ENCODE measurements at places on chromosomes 4 and X. TPM values are rescaled to one million over a fixed set of nuclear protein-coding genes. Genes with fewer than 3 reads are reported as not detected.

DNA sequence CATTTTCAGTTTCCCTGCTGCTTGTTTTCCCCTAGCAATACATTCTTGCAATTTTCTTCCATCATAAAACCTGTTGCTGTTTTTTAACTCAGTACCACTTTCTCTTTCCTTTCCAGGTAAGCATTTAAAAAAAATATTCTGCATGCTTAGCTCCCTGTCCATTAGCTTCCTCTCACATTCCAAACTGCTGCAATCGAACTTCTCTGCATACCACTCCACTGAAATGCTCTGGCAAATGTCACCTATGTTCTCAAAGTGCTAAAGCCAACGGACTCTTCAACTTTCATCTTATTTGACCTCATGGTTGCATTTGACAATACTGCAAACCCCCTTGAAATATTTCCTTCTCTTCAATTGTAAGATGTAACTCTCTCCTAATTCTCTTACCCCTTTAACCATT lies 192.7 kb downstream of the ANAPC10 start:
- DNase-seq: no peak

The PKD2 gene
- 43.2 TPM for total RNA-seq

DNA sequence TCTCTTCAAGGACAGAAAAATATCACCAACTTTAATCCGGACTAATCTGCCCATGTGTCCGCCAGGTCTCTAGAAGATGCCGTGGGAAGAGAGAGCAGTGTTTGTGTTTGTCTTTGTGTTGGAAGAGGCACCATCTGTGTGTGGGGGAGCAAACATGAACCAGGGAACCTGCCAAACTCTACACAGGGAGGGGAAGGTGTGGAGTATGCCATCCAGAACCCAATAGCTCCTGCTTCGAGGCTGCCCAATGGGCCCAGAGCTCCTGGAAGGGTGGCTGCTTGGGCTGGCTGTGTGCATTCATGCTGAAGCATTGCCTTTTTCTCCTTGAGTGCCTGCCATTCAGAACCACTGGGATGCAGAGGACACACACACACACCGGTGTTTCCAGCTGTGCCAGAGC lies 536.2 kb downstream of the MID1IP1 start:
- DNase-seq: no peak

DNA sequence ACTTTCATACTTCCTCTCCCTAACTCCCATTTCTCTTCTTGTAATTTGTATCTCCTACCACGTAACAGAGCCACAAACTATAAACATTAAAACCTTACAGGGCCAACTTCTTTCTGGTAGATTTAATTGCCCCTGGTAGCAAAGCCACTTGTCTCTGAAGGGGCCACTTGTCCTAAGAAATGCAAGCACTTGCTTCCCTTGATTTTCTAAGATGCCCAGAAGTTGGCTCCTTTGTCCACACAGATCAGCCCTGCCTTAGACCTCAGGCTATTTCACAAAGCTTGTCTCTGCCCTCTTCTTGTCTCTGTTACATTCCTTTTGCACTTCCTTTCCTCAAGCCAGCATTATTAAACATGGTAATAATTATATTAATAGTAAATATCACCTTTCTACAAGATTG lies 80.6 kb upstream of the CXXC4 start:
- DNase-seq: no peak

The CT83 gene
- not detected for total RNA-seq

The RBPJ gene
- total RNA-seq: 96.6 TPM

GRCh38 chr4:26020881-26021280 lies 106.9 kb downstream of the SMIM20 start:
- DNase-seq: no peak

The ADH5 gene
- 206 TPM for total RNA-seq

GRCh38 chrX:24482823-24483415 lies 17.8 kb downstream of the PDK3 start:
- no peak for DNase-seq

DNA sequence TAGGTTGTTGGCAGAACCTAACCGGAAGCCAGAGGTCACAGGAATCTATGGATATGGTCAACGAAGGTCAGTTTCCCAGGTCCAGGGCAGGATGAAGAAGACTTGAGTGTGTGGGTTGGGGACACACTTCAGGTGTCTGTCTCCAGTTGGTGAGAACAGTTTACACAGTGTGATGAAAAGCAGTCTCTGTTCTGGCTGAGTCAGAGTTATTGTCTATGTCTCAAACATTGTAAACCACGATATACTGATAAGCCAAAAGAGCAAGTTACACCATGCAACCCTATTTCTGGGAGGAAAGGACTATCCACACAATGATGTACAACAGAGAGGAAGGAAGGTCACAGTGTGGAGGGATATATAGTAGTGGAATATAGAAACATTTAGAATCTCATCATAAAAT lies 187.1 kb upstream of the C1QTNF7 start:
- no peak for DNase-seq

- no peak for DNase-seq
Measured at GRCh38 chr4:180953572-180953971, 1289.6 kb upstream of the TENM3 start.

DNA sequence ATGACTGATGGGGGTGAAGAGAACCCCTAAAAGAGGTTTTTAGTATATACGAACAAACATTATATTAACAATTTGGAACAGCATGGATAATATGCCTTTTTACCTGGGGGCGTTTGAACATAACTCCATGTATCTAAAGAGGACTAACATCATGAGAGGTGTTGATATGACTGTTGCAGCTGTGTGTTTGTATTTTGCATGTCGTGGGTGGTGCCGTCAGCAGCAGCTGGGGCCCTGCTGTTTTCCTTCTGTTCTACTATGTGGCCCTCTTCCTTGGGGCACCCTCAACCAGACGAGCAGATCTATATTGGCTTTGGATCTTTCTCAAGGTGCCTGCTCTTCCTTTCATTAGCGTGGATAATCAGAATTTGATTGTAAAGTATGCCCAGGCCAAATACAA lies 11.2 kb downstream of the GBA3 start:
- DNase-seq: no peak

DNA sequence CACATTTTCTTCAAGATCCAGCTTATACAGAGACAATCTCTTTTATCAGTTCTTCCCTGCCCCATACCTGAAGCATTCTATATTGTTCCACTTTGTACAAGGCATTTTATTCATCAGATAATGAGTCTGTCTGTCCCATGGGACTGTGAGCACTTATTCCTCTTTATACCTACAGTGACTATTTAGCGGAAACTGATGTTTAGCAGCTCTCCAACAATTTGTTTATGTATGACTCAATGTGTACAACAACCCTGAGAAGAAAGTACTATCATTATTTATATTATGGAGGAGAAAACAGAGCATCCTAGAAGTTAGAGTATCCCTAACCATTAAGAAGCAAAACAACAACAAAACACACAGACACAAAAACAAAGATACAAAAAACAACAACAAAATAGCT lies 306.5 kb downstream of the PRDM5 start:
- DNase-seq: no peak

GRCh38 chr4:114562176-114562904 lies 36.3 kb upstream of the UGT8 start:
- no peak for DNase-seq

The HS3ST1 gene
- total RNA-seq: not detected

The GABRA4 gene
- total RNA-seq: not detected

DNA sequence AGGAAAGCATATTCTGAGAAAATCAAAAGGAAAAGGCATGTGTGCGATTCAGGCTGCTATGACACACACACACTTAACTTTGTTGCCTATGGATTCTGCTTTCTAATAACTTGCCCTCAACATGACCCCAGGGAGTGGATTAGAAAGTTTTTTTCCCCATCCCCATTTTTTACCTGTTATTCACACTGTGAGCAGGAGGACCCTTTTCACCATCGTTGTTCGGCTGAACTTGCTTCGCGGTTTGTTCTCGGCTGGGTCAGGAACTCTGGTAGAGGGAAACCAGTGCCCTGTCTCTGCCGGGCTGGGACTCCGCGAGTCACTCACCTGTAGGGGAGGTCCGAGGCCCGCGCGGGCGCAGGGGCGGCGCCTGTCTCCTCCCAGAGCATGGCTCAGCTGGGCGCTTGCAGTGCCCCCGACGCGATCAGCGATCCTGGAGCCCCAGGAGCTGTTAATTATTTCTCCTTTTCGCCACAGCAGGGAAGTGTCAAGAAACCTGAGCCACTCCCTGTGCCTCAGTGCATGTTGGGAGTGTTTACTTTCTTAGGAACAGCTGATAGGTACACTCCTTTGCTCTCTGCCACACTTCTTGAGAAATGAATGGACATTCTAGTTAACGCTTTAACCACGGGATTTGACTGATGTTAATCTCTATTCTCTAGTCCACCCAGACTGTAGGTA lies at the start of gene RASSF6:
RASSF6 (minus strand) TSS at position 322 of the 678 bp plus-strand sequence. CDS start 8,641 bp downstream, outside the sequence.
- DNase-seq: no peak

DNA sequence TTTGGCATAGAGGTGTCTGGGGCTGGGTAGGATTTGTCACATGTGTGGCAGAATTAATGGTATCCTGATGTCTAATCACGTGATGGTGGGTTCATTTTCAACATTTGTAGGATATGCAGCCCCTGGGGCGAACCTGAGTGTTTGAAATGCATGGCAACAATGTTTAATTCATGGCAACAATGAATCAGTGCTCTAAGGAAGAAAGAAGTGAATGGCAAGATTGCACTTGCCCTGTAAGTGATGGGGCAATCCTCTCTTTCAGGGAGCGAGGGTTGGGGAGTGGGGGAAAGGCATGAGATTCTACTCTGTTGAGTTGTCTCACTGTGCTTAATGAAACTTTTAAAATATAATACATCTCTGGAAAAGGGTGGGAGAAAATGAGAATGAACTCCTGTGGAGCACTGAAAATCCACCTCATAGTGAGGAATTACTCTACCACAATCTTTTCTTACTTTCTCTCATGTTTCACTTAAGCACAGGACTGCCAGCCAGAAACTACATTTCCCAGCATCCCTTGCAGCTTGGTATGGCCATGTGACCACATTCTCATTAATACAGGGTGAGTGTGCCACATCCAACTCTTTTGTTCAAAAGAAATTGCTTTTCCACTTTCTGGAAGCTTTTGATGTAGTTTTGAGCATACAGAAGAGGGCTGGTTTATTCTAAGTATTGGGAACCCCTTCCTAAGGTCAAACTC lies 64.0 kb upstream of the PGM2 start:
- no peak for DNase-seq

The BTK gene
- not detected for total RNA-seq

- no peak for DNase-seq
Measured at GRCh38 chrX:34915463-34916225, 27.0 kb upstream of the FAM47B start.

- DNase-seq: no peak
Measured at GRCh38 chr4:39043861-39044363, 11.7 kb upstream of the TMEM156 start.

The PDGFRA gene
- 18.0 TPM for total RNA-seq

The PNMA3 gene
- total RNA-seq: not detected

The IL2RG gene
- total RNA-seq: not detected

- no peak for DNase-seq
Measured at GRCh38 chrX:153845195-153845594, 14.9 kb upstream of the PDZD4 start.

DNA sequence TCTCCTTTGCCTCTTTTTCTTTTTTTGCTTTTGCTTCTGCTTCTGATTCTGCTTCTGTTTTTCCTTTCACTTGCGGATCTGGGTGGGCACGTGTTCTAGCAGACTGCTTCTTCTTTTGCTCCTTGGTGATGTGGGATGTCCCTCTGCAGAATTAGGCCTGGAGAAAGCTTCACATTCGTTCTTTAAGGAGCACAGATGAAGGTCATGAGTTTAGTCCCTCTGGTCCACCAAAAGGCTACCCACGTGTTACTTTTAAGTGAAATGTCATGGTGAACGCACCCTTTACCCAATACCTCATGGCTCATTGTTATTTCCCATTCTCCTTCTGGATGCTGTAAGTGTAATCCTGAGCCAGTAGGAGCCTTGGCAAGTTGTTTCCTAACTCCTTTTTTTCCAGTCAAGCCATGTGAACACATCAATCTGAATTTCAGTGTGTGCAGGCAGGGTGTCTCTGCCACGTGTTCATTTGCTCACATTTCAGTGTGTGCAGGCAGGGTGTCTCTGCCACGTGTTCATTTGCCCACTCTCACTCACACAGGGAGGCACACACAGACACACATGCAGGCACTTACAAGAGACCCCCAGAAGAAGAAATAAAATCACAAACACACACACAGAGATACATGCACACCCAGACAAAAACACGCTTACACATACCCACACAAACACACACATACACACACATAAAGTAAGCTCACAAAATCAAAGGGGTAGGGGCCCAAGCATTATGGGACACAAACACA lies 36.9 kb downstream of the NBDY start:
- no peak for DNase-seq

GRCh38 chr4:169272265-169272886 lies 1.6 kb upstream of the SH3RF1 start:
- peak; percentile 61 for DNase-seq

The PHEX gene
- 0.16 TPM for total RNA-seq

The PAGE4 gene
- not detected for total RNA-seq

DNA sequence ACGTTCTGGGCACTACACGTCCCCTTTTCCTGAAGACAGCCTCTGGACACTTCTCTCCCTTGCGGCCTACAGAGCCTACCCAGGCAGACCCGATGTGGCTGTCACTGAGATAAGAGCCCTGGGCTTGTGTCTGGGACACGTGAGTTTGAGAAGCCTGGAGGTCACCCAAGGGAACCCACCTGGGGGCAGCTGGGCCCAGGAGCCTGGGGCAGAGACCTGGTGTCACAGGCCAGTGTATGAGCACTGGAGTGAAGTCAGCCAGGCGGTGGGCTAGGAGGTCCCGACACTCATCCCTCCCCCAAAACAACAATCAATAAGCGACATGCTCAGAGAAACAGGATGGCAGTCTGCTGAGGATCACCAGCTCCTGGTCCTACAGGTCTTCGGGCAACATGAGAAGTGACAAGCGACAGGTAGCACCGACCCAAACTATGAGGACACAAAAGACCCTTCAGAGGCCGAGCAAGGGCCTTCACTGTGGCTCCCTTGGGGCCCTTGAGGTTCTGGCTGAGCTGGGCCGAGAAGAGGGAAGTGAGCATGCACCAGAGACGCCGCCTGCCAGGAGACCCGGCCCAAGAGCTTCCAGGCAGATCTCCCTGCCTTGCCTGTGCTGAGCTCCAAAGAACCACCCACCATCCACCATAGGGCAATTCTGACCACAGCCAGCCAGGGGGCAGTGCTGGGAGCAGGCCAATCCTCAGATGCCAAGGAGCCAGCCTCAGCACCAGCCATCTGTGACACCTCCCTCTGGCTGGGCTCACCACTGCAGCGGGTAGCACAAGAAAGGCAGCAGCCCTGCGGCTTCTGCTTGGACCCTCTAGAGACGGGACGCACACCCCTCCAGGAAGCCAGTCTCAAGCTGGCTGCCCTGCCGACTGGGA lies 11.0 kb upstream of the DUSP9 start:
- DNase-seq: no peak

The APELA gene
- total RNA-seq: 24.9 TPM

The HEPH gene
- 5.8 TPM for total RNA-seq

- DNase-seq: peak; percentile 86
Measured at GRCh38 chrX:46325312-46325877, 219.8 kb downstream of the ZNF674 start.

DNA sequence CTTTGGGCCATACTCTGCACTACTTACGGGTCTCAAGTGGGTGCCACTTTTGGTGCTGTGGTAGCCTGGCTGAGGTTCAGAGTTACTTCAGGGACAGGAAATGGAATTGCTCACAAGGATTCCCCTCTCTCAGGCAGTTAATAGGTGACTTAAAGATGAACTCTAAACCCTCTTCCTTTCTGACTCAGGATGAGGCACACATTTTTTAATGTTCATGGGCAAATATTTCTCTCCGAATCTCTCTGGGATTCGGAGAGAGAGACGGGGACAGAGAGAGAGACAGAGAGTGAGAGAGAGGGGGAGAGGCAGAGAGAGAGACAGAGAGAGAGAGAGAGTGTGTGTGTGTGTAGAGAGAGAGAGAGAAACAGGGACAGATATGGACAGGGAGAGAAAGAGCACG lies 79.8 kb downstream of the NYX start:
- DNase-seq: peak; percentile 12

Data from SJSA1 (cell line).